ENCODE measurements at places on chromosomes 6 and 20.
A peak's percentile ranks its signal among the peaks of the same experiment; 100 is the strongest.

DNA sequence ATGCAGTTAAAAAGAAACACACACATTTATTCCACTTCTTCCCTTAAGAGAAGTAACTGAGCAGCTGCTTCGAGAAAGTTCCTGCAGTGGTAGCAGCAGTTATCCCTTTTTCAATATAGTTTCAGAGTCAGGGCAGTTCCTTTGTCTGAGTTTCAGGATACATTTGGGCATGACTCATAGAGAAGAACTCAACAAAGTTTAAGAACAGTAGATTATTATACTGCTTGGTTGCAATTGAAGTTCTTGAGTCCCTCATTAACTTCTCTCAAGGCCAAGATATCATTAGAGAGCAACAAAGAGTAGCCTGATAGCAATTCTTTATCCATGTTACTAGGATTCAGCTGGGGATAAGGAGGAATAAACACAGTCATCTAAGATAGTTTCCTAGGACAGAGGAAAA lies 54.4 kb downstream of the TPD52L1 start:
- DNase-seq, result no peak

- DNase-seq, result no peak
Measured at GRCh38 chr6:117955684-117956256, 48.7 kb downstream of the SLC35F1 start.

DNA sequence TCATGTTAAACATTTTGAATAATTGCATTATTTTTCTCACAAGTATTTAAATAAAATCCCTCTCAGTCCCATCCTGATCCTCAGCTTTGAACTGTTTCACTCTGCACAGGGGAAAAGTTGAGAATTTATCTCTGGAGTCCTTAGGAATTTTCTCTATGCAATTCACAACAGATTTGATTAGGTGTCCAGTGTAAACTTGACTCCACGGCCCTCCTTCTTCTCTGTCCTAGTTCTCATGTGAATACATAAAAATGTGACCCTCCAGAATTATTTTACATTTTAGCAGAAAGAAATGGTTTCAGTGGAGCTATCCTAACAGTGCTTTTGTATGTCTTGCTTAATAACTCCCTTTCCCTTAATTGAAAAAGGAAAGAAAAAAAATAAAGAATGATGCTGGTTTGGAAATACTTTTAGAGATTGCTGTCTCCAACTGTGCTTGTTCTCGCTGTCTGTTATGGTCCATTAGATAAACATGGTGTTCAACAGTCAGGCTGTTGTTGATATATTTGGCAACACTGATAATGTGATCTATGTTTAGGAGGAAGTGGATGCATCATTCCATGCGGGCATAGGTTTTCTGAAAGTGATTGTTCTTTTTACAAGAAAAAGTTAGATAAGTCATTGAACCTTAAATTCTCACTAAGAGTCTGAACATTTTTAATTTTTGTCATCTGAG lies 599.4 kb upstream of the CITED2 start:
- DNase-seq, result no peak

DNA sequence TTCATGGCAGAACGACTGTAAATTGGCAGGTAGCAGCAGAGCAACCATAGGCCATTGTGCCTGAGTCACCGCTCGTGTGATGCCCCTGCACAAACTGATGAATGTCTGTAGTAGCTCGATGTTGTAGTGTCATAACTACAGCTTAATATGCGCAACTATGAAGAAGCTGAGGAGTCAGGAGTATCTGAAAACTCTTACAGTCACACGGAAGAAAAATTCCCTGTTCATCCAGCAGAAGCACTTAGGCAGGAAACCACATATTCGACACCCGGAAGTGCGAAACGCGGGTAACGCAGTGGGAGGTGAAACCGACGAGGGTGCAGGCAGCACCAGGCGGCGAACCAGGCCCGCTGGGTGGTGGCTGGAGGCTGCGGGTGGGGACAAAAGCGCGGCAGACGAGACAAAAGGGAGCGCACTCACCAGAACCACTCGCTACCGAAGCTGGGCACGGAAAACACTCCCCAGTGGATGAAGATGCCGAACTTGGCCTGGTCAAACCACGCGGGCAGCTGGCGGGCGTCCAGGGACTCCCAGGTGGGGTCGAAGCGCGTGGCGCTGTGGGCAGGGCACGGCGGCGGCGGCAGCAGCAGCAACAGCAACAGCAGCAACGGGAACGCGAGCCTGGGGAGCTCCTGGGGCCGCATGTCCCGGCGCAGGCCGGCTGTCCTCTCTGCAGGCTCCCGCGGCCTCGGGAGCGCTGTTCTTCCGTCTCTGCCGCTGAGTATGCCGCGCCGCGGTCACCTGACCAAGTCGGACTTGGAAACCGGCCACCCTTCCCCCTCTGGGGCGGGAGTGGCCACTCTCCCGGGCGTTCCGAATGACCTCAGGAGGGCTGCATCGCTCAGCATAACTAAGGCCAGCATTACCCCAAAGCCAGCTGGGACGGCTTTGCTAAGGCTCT lies at the start of gene FUCA2:
TSS of gene FUCA2 (minus strand) at position 730 of the 901 bp plus-strand sequence. CDS start at position 644, 86 bp downstream.
- peak; percentile 57 for DNase-seq

DNA sequence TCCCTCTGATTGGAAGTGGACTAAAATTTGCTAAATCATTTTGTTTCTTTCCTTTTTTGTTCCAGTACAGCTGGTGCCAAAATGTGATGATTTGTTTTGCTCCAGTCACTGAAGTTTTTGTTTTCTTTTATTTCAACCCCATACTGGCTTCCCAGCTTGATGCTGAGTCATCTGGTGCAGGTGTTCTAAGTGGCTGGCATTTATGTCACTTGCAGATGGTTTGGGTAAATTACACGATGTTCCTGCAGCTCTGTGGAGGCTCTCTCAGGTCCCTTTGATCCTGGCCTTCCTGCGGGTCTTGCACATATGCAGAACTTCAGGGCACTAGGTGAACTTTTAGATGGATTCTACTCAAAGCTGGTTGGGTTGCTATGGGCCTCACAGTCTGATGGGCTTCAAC lies 577.7 kb downstream of the HAO1 start:
- DNase-seq, result no peak

DNA sequence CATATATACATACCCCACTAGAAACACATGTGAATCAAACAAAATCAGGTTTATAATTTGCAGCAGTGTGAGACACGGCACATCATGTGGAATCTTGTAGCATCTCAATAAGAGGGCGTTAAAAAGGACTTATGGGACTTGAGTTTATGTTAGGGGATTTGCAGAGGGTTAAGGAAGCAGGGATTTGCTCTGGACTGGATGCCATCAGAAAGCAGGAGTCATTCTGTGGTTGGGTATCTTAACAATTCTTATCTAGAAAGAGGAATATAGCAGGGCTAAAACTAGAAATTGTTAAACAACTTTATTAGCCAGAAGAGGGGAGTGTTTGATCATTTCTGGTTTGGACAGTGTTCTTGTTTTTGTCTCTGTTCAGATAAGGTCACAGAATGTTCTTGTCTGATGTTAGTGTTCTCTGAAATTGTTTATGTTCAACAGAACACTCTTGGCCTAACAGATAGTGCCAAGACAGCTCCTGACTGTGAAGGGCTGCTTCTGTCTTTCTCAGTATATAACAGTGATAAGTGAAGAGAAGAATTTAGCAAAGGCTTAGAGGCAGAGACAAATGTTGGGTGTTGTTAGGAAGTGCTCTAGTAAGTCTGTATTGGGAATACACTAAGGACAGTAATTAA lies 39.2 kb downstream of the LIN28B start:
- DNase-seq, result no peak

GRCh38 chr20:31967830-31968249 lies at the start of gene XKR7:
Gene XKR7, plus strand, starts transcription at chr20:31968151. Its CDS starts 25 bp downstream, at chr20:31968176.
- no peak for DNase-seq

- DNase-seq, result no peak
Measured at GRCh38 chr6:169555971-169556617, 145.7 kb downstream of the WDR27 start.

GRCh38 chr6:17959302-17959701 lies 28.1 kb downstream of the KIF13A start:
- DNase-seq, result no peak

DNA sequence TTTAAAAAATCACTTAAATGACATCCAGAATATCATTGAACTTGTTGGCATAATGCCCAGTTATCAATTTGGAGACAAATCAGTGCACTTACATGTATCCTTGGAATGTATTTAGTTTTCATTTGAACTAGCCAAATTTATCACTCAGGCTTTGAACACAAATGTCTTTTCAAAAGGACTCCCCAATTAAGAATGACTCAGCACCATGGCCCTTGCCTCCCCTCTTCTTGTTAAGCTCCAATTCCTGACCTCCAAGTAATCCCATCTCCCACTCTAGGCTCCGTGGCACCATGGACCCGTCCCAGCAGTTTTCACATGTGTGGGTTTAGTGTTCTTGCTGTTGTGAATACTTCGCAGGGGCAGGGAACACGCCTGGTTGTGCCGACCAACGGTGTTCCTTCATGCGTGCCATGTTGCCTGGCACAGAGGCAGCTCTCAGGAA lies 2.7 kb downstream of the AKAP12 start:
- no peak for DNase-seq

GRCh38 chr20:2631228-2631627 lies 21.2 kb upstream of the NOP56 start:
- DNase-seq, result no peak

- no peak for DNase-seq
Measured at GRCh38 chr6:89506716-89507617, 74.0 kb downstream of the ANKRD6 start.

DNA sequence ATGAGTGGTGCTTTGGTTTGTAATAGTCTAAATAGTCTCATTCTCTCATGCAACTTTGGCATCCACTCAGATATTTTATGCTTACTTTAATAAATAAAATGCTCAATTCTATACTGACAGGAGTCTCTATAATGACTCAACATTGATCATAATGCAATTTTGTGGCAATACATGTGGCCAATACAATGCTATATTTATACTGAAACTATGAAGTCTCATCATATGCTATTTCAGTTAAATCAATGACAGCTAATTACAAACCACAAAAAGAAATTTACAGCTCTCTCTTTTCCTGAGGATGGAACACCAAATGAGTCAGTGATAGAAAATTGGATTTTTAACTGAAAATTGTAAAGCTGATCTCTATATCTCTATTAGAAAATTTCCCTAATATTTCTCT lies 77.1 kb downstream of the WASF1 start:
- DNase-seq, result no peak

GRCh38 chr20:16842486-16843120 lies 94.4 kb downstream of the OTOR start:
- DNase-seq, result no peak

DNA sequence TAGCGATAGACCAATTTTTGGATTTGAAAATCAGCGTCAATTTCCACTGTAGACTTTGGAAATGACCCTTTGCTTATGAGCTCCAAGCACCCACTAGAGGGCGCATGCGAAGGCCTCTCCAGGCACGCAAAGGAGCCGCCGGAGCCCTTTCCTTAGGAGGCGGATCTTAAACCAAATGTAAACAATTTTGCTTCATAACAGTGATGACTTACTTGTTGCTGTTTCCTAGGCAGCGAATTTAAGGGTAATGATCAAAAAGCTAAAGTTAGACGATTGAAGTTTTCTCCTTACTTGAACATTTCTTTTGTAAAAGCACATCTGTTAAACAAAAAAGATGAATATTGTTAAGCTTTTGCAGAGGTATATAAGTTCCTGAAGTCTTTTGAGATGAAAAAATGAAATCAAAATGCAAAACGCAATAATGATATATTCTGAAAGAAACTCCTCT lies 29.2 kb upstream of the EXOC2 start:
- peak; percentile 61 for DNase-seq

- no peak for DNase-seq
Measured at GRCh38 chr6:87705070-87705691, 3.1 kb upstream of the AKIRIN2 start.

- no peak for DNase-seq
Measured at GRCh38 chr6:149563203-149563927, 2.8 kb upstream of the GINM1 start.

DNA sequence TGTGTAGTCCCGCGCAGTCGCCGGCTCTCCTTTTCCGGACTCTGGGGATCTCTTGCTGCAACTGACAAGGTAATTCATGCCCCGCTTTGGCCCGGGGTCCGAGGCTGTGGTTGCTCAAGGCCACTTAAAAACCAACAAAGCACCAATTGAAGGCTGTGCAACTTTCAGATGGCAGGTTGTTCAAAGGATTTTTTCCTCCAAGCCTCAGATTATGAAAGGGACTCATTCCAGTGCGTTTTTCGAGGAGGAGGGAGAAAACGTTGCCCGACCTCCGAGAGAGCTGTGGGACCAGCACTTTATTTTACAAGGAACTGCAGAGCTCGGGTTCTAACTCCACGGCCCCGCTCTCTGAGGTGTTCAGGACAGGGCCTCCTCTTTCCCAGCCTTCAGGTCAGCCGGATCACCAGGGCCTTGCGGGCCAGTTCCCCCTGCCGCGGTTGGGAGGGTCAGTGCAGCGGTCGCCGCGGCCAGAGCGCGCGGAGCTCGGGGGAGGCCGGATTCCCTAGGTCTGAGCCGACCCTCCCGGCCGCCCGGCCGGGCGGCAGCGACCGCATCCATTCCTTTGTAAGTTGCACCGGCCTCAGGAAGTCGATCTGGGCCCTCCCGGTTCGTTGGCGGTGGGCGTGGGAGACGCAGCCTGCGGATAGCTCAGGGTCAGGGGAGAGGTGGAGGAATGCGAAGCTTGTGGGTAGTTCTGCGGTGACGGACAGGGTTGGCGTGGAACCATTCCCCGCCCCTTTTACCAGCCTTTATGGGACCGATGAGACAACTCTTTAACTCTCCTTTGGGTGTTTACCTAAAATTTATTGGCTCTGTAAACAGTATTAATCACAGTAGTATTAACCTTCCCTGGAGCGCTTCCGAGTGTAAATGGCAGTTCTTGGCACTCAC lies 1.6 kb downstream of the UTRN start:
- no peak for DNase-seq

DNA sequence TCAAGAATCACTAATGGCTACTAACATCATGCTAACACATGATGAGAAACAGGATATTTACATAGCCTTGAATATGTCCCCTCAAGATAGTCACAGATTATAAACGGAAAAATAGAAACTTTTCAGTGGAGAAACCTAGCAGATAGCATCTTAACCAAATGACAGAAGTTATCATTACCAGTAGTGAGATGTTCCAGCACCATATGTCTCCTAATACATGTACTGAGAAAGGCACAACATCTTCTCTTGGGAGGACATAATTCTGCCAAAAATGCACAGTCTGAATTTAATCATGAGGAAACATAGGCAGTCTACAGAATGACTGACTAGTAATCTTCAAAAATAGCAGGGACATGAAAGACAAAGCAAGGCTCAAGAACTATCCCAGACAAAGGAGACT lies 19.9 kb upstream of the PRIM2 start:
- no peak for DNase-seq

- DNase-seq, result no peak
Measured at GRCh38 chr6:136127873-136128272, 122.2 kb downstream of the MTFR2 start.

DNA sequence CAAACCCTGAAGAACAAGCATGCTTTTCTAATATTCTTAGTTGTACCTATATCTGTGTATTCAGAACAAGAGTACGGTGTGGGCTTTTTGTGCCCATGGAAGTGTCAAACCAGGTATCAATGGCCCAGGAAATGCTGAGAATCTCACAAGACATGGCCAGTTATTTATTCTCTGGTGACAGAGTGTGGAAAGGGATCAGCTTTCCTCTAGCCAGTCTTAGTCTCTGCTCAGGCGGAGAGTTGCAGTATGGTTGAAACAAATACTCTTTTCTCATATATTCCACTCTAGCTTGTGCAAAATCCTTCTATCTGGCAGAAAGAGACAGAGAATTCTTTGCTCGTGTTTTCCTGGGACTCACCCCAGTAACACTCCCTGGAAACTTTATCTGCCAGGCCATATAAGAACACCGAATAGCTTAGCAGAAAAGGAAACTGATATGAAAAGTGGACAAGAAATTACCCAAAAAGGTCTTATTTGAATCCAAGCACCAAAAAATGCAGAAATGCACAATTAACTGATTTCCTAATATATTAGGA lies 173.3 kb upstream of the RSPO3 start:
- no peak for DNase-seq

- DNase-seq, result peak; percentile 58
Measured at GRCh38 chr6:134111062-134111677, 58.7 kb upstream of the SLC2A12 start.

All from HCT116 (cell line).